Omental fat pad (tissue), 4 donors: ENCODE measurements at places on chromosomes 3 and 15.

DNA sequence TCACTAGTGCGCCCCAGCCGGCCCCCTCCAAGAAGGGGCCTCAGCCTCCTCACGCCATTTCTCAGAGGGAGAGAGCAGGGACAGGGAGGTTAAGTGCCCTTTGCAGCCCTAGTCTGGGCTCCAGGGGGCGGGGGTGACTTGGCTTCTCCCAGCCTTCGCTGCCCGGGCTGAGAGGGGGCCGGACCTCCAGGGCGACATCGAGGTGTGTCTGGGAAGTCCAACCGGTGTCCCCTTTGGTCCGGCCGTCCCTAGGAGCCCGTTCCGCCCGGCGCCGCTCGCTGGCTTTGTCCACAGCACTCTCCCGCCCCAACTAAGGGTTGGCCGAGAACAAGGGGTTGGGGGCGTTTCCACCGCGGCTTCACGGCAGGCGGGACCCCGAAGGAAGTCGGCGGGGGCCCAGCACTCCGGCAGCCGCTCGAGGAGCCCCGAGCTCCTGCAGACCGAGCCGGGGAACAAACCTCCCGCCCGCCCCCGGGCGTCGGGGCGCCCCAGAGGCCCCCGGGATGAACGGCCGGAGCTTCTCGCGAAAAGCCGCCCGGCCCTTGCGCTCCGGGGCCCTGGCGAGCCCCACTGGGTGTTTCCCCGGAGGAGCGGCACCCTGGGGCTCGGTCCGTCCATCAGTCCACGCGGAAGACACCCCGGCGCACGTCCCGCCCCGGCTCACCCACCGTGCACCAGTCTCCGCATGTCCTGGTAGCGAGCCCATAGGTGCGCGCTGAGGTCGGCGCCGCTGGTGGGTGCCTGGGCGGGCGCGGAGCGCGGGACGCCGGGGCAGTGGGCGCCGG, 627 bp downstream of the NT5DC2 start:
- no peak for DNase-seq

DNA sequence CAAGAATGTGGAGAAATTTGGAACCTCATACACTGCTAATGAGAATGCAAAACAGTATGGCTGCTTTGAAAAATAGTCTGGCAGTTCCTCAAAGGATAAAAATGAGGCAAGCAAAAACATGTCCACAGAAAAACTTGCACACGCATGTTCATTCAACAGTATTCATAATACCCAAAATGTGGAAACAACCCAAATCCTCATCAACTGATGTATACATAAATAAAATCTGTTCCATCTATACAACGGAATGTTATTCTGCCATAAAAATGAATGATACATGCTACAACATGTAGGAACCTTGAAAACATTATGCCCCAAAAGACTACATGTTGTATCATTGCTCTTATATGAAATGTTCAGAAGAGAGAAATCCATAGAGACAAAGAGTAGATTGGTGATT, 36.4 kb upstream of the OXTR start:
- no peak for DNase-seq

GRCh38 chr3:40973141-40973540, 226.2 kb upstream of the CTNNB1 start:
- DNase-seq, result no peak

DNA sequence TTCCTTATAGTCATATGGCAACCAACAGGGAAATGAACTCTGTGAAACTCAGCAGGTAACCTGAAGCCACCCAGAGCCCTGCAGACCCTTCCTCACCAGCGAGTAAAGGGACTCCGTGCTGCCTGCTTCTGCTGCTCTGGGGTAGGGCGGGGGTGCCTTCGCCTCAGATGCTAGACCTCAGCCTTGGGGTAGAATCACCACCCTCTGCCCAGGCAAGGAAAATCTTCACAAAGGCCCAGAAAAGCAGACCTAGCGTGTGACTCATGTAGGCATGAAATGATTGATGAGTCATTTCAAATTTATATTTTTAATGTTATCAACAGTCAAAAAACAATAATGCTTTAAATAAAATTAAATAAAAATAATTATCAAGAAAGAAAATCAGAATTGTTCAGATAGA, 6.6 kb downstream of the STIMATE start:
- DNase-seq, result no peak
